Activated T-helper 1 cell treated with anti-CD3 and anti-CD28 coated beads, Interleukin-12 subunit alpha, Interleukin-12 subunit beta, Interleukin-2, Interleukin-4 antibody, amounts not matched to agents 30 ng/mL and 10 ng/mL and 1 ng/mL, durations not matched to agents 14 hours and 24 hours and 36 hours (primary cell): ENCODE measurements at places on chromosomes 2 and 18.

GRCh38 chr2:30706534-30707303 lies 100.5 kb downstream of the CAPN13 start:
- peak; percentile 52 for DNase-seq

DNA sequence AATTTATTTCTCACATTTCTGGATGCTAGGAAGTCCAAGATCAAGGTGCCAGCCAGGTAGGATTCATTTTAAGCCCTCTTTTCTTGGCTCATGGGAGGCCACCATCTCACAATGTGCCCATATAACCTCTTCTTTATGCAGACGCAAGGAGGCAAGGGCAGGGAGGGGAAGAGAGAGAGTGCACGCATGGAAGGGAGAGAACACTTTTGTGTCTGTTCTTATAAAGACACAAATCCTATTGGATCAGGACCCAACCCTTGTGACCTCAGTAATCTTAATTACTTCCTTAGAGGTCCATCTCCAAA lies 32.5 kb downstream of the CMPK2 start:
- DNase-seq, result no peak

GRCh38 chr2:226608451-226608850 lies 191.2 kb downstream of the IRS1 start:
- no peak for DNase-seq

DNA sequence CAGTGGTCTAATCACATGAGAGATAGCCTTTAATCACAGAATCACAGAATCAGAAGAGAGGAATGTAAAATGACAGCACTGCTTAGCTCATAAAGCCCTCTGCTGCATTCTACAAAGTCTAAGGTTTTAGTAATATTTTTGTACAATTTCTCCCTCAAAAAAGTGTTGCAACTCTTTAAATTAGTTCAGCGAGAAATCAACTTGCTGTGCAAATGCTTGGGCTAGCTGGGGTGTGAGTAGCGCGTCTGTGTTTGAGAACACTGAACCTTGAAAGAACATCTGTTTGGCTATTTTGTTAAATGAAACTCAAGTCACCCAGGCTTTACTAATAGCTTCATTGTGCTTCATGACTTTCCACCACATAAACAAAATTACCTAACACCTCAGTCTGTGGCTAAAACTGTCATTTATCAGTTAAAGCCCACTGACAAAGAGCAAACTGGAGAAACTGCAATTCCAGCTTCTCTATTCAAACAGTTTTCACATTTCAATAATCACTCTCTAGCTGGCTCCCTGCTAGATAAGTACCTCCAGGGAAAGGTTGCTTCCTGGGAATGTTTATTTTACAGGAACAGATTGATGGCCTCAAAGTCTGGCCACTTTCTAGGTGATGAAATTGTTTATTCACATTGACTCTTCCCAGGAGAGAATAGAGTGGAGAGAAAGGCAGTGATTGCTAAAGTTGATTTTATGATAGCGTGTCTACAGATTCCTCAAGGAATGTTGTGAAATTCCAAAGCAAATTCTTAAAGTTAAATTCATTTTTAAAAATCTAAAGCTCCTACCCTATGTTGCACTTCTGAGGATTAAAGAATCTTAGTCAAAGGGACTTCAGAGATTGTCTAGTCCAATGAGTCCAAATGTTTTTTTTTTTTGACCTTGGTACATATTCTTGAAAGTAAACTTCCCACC lies 36.0 kb upstream of the STAT1 start:
- no peak for DNase-seq

- DNase-seq, result no peak
These were observed 20.3 kb downstream of the ANKRD30B start for GRCh38 chr18:14768241-14768640.

DNA sequence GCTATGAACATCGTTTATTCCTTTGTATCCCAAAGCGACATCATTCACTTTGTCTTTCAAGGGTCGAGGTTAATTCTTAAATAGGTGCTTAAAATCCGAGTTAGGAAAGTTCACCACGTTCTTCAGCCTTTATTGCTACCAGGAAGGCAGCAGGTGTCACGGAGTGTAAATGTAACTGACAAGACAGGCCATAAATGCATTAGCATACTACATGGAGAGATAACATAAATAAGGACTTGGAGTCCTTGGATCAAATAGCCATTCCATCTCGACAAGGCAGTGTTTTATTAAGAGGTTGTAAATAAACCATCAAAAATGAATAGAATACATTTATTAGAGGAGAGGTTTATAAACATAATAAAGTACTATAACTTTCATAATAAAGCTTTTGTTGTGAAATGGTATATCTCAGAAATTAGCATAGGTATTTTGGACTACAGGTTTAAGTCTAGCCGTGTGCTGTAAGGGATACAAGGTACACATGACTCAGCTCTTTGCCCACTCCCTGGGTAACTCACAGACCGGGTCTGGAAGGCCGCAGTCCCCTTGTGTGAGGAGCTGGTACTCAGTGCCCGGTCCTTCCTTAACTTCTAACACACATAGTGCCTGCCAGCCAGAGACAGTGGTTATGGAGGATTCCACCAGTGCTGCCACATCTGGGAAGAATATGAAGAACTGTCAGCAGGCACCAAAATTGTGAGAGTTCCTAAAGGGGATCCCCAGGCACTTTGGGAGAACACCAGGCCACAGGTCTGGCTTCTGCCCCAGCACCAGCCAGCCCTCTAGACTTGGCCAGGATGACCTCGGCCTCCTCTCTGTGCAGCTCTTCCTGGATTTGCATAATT lies 29.4 kb downstream of the CAPN13 start:
- no peak for DNase-seq

DNA sequence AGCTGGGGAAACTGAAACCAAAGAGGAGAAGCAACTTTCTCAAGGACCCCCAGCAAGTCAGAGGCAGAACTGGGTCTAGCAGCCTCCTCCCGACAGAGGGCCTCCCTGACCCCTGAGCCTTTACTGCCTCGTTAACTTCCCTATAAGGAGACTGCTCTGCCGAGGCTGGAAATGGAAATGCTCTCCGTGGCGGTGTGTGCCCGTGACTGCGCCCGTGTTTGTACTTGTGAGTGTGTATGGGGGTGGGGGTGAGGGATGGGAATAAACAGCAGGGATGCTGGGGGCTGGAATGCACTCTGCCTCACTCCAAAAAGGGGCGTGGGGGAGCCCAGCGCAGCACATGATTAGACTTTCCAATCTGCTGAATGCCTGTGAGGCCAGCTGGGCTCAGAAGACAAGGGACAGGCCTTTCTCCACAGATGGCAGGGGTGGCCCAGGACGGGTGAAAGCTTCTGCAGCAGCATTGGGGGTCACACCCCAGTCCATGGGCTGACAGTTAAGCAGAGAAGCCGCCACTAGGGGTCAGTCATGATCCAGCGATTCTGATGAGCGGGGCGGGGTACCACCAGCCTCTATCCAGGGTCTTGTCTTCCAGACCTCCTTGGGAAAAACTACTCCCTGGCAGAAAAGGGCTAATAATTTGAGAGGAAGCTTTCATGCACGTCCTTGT lies 26.8 kb downstream of the MPHOSPH10 start:
- peak; percentile 11 for DNase-seq

DNA sequence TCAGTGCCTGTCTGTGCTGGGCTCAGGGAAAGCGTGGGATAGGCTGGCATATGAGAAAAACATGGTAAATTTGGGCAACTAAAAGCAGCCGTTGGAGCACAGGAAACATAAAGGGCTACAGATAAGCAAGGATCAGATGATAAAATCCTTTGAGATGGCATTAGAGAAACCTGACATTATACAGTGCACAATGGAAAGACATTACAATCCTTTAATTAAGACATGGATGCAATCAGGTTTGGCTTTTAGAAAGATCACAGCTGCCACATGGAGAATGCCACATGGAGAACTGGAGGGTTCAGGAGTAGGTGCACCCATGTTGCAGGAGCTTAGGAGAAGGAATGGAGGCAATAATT lies 117.3 kb downstream of the CDC42EP3 start:
- DNase-seq, result no peak

DNA sequence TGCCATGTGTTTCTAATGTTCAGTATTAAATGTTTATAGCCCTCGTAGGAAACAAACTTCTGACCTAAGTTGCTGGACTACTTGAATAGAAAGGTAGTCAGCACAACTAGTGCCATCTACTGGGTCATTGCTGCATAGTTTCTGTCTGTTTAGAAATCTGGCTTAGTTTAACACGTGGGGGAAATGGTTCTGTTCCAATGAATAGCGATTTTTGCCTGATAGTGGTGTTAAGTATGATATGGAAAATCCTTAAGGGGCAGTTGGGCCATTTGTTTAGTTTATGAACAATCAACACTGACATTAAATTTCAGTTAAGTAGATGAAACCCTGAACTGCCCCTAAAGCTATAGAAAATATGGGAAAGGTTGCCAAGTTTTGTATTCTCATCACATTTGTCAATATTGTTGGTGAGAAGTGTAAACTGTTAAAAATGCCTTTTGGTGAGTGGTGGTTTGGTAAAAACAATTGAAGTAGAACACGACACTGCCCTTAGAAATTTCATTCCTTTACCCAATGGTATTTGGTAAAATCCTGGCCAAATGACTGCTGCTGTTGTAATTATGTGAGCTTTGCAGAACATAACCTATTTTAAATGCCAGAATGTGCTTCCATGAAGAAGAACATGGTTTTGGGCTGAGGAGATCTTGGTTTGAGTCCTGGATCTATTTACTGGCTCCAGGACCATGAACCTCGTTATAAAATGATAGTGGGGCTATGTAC lies 13.2 kb downstream of the NABP1 start:
- DNase-seq, result peak; percentile 31

DNA sequence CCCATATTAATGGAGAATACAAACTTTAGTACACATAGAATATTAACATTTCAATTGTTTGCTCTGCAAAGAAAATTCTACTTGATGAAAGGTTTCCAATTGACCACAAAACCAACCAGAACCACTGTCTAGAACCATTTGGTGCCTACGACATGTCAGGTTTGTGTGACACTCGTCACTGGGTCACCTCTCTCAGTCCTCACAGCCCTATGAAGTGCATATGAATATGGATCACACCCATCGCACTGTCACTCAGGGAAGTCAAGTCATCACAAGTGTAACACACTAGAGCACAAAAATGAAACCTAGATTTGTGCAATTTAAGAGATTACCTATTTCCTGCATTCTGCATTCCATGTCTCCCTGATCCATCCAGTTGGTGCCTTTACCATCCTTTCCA lies 43.7 kb downstream of the PTPN2 start:
- DNase-seq, result no peak

- no peak for DNase-seq
These were observed 115.0 kb downstream of the ZBTB7C start for GRCh38 chr18:48293954-48294898.

DNA sequence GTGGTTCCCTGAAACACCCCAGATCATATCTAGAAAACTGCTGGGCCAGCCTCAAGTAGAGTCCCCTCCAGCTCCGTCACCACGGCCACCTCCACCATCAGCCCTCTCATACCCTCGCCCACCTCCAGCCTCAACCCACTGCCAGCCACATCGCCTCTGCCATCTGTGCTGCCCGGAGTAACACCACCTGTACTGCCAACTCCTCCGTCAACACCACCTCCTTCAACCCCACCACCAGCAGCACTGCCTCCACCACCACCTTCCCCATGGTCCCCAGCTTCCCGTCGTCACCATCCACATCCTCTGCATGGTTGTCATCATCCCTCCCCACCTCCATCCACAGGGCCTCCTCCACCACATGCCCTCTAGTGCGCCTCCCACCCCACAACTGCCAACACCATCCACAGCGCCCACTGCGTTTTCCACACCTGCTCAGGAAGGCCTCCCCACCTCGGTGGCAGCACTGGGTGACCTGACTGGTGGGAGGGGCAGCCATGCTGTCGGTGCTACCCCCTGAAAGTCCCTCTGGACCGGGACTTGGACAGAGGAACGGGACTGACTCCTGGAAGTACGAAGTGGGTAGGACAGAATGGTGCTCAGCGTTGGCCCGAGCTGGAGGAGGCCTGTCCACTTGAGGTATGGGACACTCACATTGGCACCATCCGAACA lies 1.6 kb downstream of the SNED1 start:
- DNase-seq, result no peak

DNA sequence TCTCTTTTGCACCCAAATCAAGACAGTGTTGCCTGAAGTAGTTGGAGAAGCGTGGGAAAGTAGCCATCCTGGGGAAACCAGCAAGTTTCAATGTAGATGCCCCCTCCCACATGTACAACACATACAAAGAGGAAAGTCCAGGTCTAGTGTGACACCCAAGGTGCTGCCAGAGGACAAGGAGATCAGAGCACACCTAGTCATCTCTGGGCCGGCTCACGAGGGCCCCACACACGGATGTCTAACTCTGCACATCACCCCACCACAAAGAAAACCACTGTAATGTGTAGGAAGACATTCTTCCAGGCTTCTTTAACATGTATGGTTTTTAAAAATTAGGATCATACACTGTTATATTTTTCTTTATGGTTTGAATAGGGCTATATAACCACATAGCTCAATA lies 21.6 kb downstream of the PARD6G start:
- DNase-seq, result no peak

DNA sequence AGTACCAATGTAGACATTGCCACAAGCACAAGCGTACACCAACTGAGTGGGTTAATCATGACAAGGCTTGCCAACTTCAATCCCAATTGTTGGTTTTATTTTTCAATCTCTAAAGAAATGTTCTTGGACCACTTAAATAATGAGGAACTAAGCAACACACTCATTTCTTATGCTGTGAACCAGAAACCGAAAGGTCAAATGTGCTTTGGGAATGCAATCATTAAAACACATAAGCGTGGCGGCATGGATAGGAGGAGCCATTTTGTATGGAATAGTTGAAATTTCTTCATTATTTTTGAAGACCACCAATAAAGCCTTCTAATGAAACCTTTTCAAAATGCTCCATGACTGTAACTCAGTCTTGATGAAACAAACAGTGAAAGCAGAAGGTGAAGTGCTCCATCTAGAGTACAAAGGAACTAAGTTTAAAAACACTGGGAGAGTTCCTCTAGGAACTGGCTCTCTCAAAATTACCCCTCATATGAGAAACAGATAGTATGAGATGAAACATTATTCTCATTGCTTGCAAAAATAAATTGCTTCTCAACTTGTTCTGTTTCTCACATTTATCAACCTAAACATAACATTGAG lies 113.2 kb upstream of the CHST9 start:
- DNase-seq, result no peak

DNA sequence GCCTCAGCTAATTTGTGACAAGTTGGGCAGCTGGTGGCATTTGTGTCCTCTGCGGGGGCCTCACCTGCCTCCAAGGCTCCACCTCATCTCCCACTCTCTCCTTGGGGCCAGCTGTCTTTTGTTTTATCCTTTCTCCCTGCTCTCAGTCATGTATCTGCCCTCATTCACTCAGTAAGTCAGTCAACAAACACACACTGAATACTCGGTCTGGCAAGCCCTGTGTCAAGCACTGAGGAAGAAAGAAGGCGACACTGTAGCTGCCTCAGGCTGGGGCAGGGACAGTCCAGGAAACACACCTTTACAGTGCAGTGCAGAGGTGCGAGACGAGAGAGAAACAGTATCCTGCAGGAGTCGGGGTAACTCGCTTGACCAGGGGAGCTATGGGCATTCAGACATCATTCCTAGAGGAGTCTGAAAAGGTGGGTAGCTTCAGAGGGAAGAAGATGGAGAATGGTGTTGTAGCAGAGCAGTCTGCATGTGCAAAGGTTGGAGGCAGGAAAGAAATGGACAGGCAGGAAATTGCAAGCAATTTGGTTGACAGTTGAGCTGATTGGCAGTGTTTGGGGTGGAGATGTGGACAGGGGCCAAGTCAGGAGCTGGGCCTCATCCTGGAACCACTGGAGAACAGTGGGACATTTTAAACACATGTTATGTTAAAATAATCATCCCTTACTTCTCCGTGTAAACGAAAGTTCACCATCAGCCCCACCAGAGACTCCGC lies 34.9 kb downstream of the SCTR start:
- no peak for DNase-seq
